ENCODE measurements at places on chromosomes 13 and 19.

DNA sequence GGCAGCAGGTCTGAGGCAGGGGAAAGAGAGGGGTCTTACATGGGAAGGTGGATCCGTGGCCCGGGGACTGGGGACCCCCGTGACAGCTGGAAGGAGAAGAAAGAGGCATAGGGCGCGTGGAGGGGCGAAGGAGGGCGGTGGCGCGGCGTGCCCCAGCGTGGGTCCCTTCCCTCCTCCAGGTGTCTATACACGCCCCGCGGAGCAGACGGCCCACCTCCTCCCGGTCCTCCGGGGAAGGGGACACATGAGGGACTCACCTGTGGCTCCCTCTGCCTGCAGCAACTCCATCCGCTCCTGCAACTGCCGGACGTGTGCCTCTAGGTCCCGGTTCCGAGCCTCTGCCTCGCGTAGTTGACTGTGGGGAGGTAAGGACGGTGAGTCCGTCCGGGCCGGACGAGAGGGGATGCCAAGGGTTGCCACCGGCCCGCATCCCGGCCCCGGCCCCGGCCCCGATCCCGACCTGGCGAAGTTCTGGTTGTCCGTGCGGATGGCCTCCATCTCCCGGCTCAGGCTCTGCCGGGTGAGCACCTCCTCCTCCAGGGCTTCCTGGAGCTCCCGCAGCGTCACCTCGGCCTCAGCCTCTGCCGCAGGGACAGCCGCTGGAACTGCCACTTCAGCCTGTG is 2.4 kb upstream of the SIX5 start:
- no peak for DNase-seq

- DNase-seq: no peak
These were observed 16.6 kb downstream of the CEACAM7 start for GRCh38 chr19:41671486-41671885.

DNA sequence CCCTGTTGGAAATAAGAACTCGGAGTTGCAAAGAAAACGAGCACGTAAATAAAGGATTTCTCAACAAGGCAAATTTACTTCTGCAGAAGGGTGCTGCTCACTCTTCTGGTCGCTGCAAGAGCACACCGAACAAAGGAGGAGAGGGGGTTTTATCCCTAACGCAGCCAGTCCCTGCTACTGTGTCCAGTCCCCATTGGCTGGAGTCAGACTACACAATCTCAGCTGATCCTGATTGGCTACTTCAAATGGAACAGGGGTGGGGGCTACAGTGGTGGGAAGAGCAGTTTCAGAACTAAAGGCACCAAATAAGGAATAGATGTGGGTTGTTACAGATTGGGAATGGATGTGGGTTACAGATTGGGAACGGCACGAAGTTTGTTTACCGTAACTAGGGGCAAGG is 63.9 kb upstream of the MCF2L start:
- DNase-seq: no peak

DNA sequence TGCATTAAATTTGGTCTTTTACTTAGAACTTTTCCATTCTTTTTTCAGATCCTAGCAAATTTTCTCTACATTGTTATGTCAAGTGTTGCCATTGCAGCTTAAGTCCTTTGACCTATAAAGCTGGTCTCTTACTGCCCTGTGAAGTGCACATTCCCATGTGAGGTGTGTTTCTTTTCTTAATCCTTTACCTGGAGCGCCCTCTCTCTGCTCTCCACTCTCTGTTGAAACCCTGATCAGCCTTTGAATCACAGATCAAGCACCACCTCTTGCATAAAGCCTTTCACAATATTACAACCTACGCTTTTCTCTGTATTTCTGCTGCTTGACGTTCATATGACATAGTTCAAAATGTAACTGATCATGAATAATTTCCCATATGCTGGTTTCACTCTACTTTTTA is 84.8 kb downstream of the PCDH17 start:
- no peak for DNase-seq

DNA sequence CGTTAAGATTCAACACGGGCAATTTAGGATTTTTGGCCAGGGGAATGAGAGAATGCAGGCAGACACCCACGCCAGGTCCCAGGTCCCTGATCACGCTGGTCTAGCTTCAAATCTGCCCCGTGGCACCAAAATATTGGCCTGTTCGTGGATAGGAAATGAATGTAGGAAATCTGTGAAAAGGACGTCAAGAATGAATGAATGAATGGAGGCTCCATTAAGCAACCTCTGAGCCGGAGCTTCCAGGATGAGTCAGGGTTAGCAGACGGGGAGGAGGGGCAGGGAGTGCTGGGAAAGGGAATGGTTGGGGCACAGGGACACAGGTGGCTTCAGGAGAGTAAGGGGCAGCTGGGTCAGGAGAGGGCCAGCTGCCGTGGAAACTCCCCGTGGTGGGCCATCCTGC is 4.2 kb downstream of the SULT2B1 start:
- no peak for DNase-seq

- no peak for DNase-seq
These were observed 62.1 kb downstream of the KLF2 start for GRCh38 chr19:16386619-16387240.

DNA sequence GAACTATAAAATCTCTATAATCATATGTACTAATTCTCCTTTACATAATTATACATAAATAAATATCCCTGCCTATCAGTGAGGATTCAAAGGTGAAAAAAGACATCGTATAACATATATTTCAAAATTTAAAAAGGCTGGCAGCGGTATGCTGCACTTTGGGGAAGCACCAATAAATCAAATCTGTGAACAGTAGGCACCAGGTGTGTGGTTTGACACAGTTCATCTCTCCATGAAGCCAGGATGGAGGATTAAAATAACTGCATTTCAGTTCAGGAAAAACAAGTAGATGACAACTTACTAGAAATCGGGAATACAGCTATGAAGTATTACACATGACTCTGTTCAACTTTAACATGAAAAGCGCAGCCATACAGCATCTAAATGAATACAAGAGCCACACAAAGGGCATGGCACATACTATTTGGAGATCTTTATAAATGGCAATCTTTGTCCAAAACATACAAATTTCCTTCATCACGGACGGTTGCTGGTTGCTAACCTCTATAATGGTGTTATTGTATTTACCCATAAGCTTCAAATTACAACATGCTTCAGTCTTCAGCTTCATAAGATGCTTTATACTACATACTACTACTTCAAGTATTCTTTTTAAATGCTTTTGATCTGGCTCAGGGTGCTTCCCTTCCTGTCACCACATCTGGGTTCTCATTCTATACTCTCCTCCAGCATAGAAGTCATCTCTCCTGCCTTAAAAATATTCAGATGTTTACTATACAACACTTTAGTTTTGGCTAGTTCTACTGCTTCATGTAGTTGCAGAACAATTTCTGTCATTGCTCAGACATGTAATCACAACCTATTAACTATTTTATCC is 128.7 kb downstream of the KLF12 start:
- DNase-seq: no peak
